T1000 (cell line): ENCODE measurements at places on chromosomes 4 and X.

- DNase-seq = no peak
These were observed 177.3 kb upstream of the ETNPPL start for GRCh38 chr4:108940149-108940548.

DNA sequence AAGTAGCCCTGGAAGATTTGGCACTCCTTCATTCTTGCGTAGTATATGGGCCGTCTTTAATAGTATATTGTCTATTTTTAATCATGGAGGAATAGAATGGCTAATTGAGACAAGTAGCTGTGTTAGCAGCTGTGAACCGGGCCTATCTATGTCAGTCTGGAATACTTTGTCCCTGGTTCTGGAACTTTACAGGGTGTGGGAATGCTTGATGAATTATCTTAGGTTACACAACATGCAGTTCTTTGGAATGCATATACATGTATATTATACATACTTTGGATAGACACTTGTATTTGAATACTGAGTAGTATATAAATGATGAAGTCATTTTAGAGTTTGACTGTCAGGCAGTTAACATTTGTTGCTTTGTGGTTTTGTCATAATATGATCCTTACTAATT is 37.4 kb downstream of the PDLIM5 start:
- DNase-seq = no peak

DNA sequence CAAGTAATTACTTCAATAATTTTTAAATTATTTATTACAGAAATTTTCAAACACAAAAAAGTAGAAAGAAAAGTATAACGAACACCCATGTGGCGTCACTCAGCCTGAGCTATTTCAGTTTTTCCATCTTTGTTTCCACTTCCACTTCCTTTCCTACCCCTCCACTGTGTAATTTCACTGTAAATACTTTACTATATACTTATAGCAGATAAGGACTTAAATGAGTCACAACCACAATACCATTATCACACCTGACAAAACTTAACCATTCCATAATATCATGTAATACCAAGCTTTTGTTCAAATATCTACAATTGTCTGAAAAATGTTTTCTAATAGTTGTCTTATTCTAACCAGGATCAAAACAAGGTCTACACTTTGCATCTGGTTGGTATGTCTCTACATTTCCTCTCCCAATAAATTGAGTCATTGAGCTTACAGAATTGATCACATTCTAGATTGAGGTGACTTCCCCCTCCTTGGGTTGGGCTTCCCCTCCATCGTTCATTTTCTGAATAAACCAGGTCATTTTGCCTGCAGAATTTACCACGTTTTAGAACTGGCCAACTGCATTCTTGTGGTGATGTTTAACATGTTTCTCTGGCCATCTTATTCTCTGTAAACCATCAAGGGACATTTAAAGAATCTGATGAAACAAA is 48.7 kb downstream of the ATP10D start:
- no peak for DNase-seq

GRCh38 chrX:11450354-11450753 is 157.1 kb downstream of the AMELX start:
- DNase-seq = no peak
